Fibroblast of skin of left biceps (primary cell): ENCODE measurements at places on chromosomes 1 and 21.
A peak's percentile ranks its signal among the peaks of the same experiment; 100 is the strongest.

DNA sequence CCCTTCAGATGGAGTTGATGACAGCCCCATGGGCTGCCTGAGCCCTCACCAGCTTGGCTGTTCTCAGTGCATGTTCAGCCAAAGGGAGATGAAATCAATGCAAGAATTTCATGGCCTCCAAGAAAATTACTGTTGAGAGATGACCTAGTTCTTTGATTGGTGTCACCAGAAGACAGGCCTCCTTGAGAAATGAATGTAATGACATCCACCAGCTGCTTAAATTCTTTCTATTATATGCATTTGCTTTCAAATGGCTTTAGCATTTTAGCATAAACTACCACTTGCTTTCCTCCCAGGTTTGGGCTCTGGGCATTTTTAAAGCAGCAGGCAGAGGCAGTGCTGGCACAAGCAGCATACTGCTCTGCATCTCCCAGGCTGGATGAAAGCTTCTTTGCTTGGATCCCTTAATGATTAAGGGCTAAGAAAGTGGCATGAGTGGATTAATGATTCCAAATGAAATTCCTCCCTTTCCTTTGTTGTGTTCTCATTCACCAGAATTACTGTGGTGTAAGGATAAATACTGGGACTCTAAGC lies 278.4 kb downstream of the ZNF326 start:
- DNase-seq, result no peak

DNA sequence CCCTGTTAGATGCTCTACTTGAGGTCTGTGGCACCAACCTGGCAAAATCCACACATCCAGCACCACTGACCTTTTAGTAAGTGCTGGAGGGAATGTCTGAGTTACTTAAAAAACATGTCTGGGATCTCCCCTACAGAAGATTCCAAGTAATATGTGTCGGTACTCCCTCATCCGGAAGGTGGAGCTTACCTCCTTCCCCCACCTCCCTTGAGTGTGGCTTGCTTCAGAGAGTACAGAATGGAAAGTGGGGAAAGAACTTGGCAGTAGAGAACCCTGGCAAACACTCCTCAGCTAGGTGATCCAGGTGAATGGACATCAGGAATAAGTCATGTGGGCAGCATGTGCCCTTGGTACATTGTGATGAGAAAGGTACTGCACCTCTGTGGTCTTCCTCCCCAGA lies 49.0 kb upstream of the BCAR3 start:
- DNase-seq, result no peak

GRCh38 chr1:69363236-69363635 lies 204.5 kb upstream of the LRRC7 start:
- no peak for DNase-seq

DNA sequence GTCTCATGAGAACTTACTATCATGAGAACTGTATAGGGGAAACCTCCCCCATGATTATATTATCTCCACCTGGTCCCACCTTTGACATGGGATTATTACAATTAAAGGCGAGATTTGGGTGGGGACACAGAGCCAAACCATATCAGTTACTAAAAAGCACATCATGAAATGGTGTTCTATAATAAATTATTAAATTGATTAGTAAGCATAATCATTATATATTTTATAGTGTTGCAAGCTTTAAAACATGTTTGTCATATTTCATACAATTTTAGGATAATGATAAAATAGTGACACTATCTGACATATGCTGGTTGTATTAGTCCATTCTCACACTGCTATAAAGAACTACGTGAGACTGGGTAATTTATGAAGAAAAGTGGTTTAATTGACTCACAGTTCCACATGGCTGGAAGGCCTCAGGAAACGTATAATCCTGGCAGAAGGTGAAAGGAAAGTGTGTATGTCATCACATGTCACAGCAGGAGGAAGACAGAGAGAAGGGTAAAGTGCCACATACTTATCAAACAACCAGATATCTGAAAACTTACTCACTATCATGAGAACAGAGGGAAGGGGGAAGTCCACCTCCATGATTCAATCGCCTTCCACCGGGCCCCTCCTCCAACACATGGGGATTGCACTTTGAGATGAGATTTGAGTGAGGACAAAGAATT lies 539.2 kb upstream of the OLFM3 start:
- DNase-seq, result no peak

DNA sequence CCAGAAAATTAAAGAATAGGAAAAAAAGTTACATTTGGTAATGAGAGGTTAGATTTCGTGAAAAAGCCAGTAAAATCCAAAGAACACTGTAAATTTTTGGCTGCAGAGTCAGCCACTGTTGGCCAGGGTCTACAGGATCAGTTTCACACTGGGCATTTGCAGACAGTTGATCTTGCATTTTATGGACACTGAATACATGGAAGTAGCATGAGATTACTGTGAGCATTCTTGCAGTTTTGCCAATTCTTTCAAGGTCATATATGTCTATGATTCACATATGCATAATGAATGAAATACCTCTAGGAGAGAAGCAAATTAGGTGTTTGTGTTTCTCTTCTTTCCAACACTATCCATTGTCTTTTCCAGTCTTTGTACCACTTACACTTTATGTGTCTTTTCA lies 200.8 kb upstream of the DPYD start:
- DNase-seq, result no peak

- DNase-seq, result no peak
Measured at GRCh38 chr1:226154593-226154992, 31.9 kb downstream of the ACBD3 start.

- no peak for DNase-seq
Measured at GRCh38 chr1:11391886-11392285, 87.1 kb upstream of the DISP3 start.

DNA sequence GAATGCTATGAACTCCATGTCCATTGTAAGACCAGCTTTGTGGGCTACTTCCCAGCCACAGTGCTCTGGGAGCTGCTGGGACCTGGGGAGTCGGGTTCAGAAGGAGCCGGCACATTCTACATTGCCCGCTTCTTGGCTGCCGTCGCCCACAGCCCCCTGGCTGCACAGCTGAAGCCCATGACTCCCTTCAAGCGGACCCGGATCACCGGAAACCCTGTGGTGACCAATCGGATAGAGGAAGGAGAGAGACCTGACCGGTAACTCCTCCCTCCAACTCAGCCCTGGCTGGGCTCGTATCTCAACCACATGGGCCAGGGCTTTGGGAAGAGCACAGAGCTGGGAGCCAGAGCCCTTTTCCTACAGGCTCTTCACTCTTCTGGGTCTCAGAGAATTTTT lies 15.4 kb downstream of the MOV10 start:
- DNase-seq, result no peak

DNA sequence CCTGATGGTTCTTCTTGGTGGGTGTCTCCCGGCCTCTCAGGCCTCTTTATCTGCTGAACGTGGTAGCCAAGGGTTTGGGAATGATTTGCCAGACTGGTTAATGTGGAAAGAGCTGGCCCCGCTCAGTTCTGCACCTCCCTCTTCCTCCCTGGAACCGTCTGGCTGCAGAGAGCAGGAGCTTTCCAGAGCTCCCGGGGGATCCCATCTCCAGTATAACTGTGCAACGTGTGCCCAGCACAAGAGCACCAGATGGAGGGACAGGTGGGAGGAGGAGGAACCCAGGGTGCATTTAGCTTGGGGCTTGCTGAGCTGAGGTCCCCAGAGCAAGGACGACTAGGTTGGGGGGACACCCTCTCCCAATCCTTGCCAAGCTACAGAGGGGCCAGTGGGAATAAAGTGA lies 5.0 kb downstream of the TFF1 start:
- no peak for DNase-seq

- no peak for DNase-seq
Measured at GRCh38 chr1:3663999-3664699, 11.8 kb downstream of the TP73 start.

- no peak for DNase-seq
Measured at GRCh38 chr21:43829575-43830119, 35.4 kb upstream of the AGPAT3 start.

DNA sequence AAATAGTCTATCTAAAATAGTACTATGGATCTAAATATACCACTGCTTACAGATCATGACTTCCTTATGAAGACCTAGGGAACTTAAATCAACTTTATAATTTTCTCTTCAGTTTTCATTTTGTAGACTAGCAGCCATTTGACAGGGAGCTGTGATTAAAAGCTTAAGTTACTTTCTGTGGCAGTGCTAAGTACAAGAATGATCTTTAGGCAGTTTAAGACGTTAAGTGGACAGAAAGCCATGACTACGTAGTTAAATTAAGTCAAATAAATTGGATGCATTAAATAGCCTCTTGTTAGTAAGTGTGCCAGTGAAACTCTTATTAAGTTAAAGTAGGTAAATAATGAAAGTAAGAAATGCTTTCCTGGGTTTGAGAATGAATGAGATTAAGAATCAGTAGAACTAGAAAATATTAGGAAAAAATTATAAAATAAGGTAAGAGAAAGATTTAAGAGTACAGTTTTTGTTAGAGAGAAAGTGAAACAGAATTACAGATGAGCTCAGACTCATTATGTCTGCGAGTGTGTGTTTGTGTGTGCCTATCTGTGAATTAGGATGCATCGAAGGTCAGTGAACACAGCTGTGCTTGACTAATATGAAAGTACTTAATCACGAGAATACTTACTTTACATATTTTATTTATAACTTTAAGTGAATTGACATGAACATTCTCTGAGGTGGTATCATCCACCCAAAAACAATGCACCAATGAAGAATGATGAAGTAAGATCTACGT lies 336.9 kb downstream of the KCNT2 start:
- no peak for DNase-seq

DNA sequence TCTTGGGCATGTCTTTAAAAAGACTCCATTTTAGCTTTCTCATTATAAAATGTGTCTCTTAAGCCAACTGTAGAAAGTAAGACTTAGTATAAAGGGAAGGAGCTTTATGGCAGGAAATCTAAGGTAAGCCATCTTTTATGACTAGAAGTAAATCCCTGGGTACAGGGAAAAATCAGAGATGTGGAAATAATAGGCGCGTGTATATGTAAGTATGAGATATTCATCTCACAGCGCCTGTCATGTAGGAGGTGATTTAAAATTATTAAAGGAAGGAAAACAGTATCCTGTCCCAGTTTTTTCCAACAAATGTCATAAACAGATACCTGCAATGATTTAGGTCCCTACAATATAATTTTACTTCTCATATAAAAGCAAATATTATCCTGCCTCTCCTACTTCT lies 35.0 kb upstream of the IRF2BP2 start:
- DNase-seq, result no peak

- DNase-seq, result no peak
Measured at GRCh38 chr1:30634507-30634906, 88.9 kb downstream of the MATN1 start.

GRCh38 chr1:36143424-36143823 lies 5.9 kb downstream of the TRAPPC3 start:
- no peak for DNase-seq

DNA sequence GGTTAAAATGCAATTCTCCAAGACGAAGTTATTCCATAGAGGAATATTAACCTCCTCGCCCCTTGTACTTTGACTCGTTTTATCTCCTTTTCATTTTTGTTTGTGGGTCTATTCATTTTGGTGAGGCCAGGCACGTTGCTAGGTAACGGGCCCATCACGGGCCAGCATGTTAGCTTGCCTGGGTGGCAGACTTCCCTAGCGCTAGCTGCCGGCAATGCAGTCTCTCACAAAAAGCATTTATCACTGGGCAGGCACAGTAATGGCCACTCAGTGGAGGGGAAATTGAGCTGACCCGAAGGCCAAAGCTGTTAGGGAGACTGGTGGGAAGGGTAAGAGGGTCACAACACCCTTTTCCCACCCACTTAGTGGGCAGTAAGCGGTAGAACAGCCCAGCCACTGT lies 234.4 kb upstream of the FOXD3 start:
- DNase-seq, result no peak

- no peak for DNase-seq
Measured at GRCh38 chr1:28122183-28122582, 33.8 kb upstream of the EYA3 start.

GRCh38 chr21:36127977-36128376 lies 6.9 kb upstream of the CBR3 start:
- DNase-seq, result no peak

GRCh38 chr1:204464187-204464631 lies 30.4 kb downstream of the PIK3C2B start:
- DNase-seq, result no peak

DNA sequence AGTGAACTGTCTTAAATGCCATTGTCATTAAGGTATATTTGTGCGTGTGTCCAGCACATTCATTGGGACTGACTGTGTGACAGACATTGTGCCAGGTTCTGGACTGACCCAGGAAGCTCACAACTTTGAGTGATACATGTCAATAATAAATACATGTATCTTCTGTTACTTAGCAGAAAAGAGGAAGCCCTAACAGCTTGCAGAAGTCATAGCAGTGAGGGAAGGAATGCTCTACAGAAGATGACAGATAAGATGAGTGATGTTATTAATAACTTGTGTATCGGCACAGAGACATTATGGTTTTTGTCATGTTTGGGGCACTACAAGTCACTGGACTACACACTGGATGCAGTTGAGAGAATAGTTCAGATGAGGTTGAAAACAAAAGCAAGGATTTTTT lies 1.2 kb upstream of the SRSF11 start:
- no peak for DNase-seq

- peak; percentile 33 for DNase-seq
Measured at GRCh38 chr1:157105988-157106812, 6.6 kb upstream of the ETV3L start.

DNA sequence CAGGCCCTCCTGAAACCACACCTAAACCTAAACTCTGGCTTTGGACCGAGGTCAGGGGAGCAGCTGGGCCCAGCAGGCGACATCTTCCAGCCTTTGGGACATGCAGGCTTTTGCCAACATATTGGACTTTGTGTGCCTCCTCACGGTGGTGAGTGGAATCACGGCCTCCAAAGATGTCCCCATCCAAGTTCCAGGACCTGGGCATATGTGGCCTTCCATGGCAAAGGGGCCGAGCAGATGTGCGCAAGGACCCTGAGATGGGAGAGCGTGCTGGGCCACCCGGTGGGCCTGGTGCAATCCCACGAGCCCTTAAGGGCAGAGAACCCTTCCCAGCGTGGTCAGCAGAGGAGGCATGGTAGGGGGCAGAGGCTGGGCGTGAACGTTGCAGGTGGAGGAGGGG lies 160.8 kb upstream of the C1orf174 start:
- DNase-seq, result no peak

- DNase-seq, result no peak
Measured at GRCh38 chr1:234842726-234843641, 233.0 kb upstream of the IRF2BP2 start.
